ENCODE measurements at places on chromosomes 11 and 22.

- DNase-seq = peak; percentile 74
These were observed 108.8 kb upstream of the CD44 start for GRCh38 chr11:35029979-35030682.

DNA sequence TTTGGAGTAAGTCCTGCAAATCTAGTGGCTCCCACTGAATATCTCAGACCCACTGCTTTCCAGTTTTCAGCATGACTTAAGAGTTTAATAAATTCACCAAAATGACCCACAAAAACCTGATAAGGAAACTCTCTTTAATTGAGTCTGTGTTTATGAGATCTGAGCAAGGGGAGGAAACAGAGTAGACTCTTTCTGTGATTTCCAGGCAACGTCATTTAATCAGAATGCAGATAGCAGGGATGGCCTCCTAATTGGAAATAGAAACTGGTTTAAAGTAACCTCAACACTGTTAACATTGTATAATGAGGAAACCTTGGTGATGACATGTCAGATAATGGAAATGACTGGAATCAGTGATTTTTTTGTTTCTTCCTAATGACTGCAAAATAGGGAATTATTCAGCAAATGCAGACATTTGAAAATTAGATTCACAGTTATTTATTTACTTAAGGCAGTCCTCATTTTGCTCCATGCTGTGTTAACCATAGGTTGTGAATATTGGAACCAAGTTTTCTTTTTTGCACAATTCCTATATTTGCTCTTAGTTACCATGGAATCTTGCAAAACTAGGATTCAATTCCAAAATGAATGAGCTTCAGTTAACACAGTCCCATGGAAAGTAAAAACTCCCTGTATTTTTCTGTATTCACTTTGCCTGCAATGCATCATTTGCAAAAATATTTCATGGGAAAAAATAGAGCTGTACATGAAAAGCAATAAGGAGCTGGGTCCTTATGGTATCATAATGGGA lies 1324.5 kb downstream of the LRRC4C start:
- no peak for DNase-seq

GRCh38 chr22:26310616-26311015 lies 118.4 kb upstream of the ASPHD2 start:
- DNase-seq = no peak

GRCh38 chr11:61390161-61390560 lies 2.2 kb upstream of the TMEM216 start:
- no peak for DNase-seq

DNA sequence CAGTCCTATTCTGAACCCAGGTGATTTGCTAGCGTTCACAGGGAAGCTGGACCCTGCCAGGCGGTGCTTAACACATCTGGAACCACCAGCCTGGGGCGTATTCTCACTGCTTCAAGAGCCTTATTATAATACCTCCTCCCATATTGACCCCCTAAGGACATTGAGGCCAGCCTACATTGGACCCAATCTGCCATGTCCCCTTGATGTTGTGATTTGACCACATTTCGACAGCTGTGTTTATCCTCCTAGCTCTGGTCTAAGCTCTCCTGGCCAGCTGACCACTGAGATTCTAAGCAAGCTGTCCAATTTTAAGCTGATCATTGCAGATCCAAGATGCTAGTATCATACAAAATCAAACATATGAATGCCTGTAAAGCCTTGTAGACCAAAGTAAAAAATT lies 148.1 kb upstream of the BLID start:
- DNase-seq = no peak

DNA sequence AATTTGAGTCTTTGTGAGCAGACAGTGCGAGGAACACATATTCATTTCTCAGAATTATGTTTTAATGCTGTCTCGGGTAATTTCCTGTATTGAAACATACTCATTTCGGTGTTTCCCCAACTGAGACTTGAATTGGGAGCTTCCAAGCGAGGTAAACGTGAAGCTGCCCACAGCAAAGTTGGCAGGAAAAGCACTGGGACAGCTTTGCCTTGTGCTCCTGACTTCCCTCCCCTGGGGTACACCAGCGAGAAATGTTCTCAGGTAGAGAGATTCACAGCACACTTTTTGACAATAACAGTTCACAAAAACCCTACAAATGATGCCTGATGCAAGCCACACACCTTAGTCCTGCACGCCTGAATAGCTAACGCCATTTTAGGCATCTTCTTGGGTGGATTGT lies 3.1 kb downstream of the HTR3B start:
- DNase-seq = no peak

DNA sequence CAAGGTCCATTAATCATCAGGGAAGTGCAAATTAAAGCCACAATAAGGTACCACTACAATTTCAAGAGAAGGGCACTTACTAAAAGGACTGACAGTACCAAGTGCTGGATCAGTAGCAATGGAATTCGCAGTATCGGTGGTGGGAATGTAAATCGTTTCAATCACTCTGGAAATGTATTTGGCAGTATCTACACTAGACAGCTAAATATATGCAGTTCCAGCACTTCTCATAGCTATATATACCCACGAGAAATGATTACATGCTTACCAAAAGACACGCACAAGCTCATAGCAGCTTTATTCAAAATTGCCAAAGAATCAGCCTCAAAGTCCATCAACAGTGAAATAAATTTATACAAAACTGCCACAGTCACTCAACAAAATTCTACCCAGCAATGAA lies 4.4 kb upstream of the ZNF280B start:
- DNase-seq = no peak

GRCh38 chr11:4626207-4627099 lies 10.8 kb upstream of the OR51D1 start:
- DNase-seq = peak; percentile 54

- no peak for DNase-seq
These were observed 67.6 kb upstream of the NTM start for GRCh38 chr11:131302836-131303235.

GRCh38 chr11:74018331-74019005 lies 9.6 kb upstream of the UCP3 start:
- no peak for DNase-seq

DNA sequence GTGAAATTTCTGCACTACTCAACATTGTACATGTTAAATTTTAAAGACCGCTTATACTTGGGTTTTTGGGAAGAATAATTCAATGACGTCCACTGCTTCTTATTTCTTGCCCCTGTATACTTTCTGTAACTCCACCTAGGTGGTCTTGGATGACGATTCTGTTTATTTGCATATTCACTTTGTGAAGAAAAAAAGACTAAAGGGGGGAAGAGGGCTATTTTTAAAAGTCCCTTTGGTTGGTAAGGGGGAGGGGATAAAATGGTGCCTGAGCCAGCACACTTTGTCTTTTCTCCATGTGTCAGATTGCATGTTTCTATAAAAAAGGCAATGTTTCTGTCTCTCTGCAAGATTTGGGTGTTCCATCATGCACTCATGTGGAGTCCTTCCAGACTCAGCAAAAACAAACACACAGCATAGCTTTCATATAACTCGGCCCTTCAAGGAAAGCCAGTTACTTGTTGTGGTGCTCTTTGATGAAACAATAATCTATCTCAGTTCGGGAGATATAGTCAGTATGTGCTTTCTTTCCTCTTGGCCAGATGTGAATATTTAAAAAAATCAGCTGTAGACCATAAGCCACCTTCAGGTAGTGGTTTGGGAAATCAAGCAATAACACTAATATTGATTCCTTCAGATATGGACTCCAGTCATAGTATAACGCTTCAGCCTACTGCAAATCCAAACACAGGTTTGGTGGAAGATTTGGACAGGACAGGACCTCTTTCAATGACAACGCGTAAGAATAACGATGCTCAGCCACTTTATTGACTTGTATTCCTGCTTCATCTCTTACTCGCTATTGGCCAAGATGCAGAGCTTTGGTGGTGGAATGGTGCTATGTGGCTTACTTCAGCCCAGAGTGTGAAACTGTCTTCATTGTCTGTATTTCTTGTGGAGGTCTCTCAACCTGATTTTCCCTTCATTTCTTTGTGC lies 68.8 kb downstream of the CD44 start:
- DNase-seq = no peak

Measured in foreskin keratinocyte (primary cell).